Bronchial epithelial cell (primary cell): ENCODE measurements at places on chromosomes 3 and 15. TPM values are rescaled to one million over a fixed set of nuclear protein-coding genes. Genes with fewer than 3 reads are reported as not detected.
A peak's percentile ranks its signal among the peaks of the same experiment; 100 is the strongest.

GRCh38 chr3:127853681-127854080 lies 31.4 kb upstream of the MGLL start:
- no peak for DNase-seq

- peak; percentile 12 for DNase-seq
These were observed 217.8 kb upstream of the EOMES start for GRCh38 chr3:27939940-27940339.

GRCh38 chr3:177606891-177607290 lies 409.6 kb upstream of the TBL1XR1 start:
- peak; percentile 87 for DNase-seq

- DNase-seq = peak; percentile 62
These were observed 14.7 kb upstream of the HDC start for GRCh38 chr15:50280271-50280670.

DNA sequence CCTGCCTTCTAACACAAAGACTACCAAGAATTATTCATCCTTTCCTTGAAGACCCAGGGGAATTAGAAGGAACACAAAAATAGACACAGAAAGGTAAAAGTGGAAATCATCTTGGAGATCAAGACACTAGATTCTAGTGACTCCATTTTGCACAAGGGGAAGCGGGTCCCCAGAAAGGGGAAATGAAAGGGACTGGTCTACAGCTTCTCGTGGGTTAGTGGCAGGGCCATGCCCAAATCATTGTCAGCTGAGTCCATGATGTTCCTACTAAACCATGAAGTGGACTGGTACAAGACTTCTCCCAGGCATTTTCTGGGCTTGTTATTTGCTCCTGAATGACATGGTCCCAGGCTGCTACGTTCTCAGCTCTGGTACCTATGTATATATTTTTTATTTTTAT lies 230.7 kb upstream of the TPRG1 start:
- DNase-seq = no peak

DNA sequence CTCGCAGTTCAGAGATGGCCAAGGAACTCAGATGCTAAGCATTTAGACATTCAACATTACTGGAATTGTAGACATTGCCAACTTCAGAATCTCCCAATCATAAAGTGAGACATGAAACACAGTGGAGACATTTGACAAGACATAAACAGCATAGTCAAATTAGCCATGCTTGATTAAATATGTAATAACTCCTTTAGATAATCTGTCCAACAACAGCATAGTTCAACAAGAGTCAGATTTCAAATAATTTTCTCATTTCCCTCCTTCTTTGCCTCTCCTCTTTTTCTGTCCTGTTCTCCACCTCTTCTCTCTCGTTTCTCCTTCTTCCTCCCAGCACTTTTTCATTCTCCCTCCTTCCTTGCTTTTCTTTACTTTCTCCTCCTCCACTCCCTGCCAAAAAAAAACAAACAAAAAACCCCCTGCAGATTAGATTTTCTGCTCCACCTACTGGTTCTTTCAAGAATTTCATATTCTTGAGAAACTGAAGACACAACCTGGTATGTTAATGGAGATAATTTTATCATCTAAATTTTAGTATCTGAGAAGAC lies 20.2 kb downstream of the CPOX start:
- DNase-seq = peak; percentile 47

DNA sequence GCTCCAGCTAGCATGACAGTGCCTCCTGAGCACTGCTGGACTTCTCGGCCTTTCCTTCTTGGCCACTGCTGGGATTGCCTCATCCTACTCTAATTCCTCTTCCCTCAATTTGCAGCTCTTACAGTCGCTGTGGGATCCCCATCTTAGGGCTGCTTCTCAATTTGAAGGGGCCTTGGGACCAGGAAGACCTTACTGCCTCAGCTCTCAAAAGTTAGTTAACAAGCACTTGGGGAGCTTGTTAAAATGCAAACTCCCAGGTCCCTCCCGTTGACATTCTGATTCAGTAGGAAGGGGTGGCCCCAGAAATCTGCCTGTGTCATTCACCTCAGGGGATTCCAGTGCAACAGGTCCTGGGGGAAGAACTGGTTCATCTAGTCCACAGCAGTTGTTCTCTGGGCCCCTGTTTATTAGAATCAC lies 14.8 kb downstream of the BDH1 start:
- peak; percentile 81 for DNase-seq

GRCh38 chr15:70258369-70259027 lies 160.8 kb upstream of the TLE3 start:
- no peak for DNase-seq

GRCh38 chr3:43957553-43957952 lies 266.8 kb downstream of the ABHD5 start:
- DNase-seq = no peak

DNA sequence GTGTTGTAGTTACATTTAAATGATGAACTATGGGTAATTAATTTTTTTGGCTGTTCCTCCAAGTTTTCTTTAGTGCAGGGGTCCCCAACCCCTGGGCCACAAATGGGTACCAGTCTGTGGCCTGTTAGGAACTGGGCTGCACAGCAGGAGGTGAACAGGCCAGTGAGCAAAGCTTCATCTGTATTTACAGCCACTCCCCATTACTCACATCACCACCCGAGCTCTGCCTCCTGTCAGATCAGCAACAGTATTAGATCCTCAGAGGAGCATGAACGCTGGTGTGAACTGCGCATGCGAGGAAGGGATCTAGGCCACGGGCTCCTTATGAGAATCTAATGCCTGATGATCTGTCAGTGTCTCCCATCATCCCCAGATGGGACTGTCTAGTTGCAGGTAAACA lies 75.9 kb upstream of the RPL35A start:
- no peak for DNase-seq

- DNase-seq = no peak
These were observed 226.6 kb downstream of the GREM1 start for GRCh38 chr15:32944431-32944830.

- DNase-seq = no peak
These were observed 1.6 kb upstream of the TMEM42 start for GRCh38 chr3:44860117-44860516.

GRCh38 chr3:105505170-105505569 lies 138.5 kb downstream of the ALCAM start:
- DNase-seq = no peak

DNA sequence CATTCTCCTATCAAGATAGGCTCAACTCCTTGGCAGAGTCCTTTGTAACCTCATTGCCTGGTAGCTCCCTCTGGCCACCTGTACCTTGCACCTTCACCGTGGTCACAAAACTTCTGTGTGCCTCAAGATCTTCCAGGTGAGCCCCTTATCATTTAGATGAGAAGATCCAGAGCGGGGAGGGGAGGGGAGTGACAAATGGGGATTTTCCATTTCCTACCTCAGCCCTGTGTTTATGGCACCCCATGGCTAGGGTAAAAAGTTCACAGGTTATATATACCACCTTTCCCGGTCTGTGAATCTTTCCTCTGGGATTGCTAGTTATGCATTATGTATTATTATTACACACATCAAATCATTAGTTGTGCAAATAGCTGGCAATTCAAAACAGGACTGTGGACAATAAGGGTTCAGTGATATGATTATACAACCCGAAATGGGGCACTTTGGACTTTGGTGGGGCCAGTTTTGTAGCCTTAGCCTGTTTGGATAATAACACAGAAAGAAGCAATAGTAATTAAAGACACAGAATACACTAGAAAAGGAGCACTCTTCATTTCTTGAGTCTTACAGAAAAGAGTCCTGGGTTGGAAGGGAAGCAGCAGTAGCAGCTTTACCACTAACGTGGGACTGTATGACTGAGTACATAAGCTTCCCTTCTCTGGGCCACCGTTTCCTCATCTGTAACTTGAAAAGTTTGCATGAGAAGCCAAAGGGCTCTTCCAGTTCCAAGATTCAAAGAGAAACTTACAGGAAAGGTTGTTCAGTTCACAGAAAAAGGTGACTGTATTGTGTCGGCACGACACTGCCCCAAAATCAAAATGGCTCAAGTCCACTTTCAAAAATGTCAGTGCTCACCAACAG lies 7.1 kb downstream of the TLE3 start:
- DNase-seq = no peak

GRCh38 chr3:191387441-191388077 lies 57.2 kb upstream of the UTS2B start:
- no peak for DNase-seq

DNA sequence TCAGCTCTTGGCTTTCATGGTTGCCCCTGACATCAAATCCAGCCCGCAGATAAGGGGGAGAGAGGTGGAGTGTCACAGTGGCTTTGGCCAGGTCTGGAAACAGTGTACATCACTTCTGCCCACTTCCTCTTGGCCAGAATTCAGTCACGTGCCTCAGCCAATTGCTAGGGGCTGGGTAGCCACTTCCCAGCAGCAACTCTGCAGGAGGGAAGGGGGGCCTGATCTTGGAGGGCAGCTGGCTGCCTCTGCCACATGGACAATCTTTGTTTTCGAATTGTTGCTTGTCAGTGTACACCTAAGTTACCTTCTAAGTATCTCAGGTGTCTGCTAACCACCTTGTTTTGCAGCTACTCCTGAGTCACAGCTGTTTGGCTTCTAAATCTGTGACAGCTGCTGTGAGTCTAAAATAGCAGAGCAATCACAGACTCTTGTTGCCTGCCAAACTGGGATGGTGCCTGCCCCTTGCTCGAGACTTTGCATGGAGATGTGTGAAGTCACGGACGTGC lies 41.0 kb upstream of the LIMD1 start:
- peak; percentile 68 for DNase-seq

- no peak for DNase-seq
These were observed 6.4 kb upstream of the NR1D2 start for GRCh38 chr3:23938688-23939087.

- DNase-seq = no peak
These were observed 36.9 kb downstream of the AKAP13 start for GRCh38 chr15:85417276-85417675.

- DNase-seq = no peak
These were observed 1.2 kb upstream of the MLF1 start for GRCh38 chr3:158569794-158570193.

DNA sequence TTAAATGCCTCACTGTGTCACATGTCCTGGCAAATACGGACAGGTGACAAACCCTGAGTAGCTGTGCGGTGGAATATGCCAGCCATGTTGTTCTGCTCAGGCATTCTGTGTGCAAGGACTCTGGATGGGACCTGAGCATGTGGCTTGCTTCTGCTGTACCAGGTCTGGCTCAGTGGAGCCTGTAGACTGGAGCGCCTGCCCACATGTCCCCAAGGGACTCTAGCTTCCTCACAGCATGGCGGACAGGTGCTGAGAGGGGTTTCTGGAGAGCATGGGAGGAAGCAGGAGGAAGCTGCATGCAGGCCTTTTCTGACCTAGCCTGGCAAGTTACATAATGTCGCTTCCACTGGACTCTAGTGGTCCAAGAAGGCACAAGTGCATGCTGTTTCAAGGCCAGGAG lies 96.3 kb downstream of the PLXNA1 start:
- no peak for DNase-seq

GRCh38 chr3:162769564-162769963 lies 1273.0 kb downstream of the OTOL1 start:
- peak; percentile 0 for DNase-seq

DNA sequence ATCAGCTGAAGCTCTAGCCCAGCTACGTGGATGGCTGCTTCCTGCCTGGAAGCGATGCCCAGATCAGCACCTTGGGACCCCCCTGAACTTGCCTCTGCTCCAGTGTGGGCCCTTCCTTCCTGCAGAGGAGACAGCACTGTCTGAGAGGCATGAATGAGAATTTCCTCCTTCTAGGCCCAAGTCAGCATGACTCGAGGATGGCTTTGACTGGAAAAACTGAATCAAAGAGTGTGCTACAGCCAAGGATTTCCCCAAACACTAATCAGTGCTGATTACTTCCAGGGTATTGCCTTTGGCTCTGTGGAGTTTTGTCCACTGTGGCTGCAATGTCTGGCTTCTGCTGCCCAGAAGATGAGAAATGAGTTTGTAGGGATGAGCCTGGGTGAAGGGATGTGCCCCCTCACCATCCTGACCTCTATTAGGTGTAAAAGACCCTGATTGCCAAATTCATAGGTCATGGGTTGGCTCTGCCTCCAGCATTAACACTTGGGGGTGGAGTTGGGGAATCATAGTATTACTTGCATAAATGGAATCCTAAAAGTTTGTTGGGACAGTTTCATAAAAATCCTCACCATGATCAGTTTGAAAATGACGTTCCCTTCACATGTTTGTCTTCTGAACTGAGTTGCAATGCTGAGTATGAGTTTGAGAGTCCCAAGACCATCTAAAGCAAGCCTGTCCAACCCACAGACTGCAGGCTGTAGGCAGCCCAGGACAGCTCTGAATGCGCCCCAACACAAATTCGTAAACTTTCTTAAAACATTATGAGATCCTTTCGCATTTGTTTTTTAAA lies 36.7 kb downstream of the FLNB start:
- DNase-seq = no peak

DNA sequence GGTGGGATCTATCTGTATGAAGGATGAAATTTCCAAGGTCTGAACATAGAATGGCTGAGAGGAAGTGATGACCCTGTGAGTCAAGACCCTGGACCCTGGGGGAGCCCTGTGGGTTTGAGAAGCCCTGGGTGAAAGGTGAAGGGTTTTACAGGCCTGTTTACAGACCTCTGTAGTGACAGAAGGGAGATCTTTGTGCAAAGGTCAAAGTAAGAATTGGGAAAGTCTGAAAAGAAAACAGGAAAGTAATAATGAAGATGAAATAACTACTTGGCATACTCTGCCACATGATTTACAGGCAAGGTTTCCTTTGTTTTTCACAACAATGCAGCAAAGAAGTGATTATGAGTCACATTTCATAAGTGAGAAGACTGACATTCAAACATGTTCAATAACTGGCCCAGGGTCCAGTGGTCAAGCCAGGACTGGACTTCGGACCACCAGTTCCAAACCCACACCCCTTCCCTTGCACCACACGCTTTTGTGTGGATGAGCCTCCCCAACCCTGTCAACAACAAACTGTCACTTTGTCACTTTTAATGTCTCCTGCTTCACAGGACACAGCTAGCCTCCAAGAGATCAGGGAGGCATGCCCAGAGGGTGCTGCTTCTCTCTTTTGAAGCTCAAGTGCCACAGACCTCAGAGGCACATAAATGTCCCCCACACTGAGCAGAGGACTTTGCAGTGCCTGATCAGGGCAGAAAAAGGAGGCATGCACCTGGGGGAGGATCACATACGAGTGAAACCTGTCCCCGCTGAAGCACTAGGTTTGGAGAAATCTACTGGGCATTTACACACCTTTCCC lies 21.5 kb downstream of the CD86 start:
- DNase-seq = no peak

DNA sequence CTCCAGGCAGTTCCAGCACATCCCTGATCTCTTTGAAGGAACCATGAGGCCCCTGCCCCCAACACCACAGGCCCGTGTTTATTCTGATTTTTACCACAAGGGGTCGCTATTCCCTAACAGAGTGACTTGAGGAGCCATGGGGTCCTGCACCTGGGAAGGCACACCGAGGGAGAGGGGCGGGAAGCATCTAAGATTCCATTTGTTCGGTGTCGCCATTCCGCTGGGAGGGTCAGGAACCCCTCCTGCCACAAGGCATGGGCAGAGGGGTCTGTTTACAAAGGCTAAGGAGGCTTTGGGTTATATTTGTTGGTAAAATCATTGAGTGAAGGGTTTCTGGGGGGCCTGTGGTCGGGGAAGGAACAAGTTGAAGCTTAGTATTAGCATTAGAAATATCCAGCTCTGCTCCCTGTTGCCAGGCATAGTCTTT lies 77.1 kb downstream of the WDR76 start:
- DNase-seq = peak; percentile 42

Gene P2RY1
- 13.7 and 24.5 TPM in 2 replicates for total RNA-seq

Gene NR1I2
- not detected in 2 replicates for total RNA-seq

Gene GOLGA8T
- total RNA-seq = 0.13 TPM in 1 of 2 replicates, not detected in the other

Gene LOXL1
- 5.3 and 7.2 TPM in 2 replicates for total RNA-seq

Gene ARRDC4
- 3.9 and 80.6 TPM in 2 replicates for total RNA-seq

Gene NEO1
- 10.5 and 13.4 TPM in 2 replicates for total RNA-seq

Gene ITIH1
- total RNA-seq = not detected in 2 replicates

Gene MIX23
- 24.0 and 25.3 TPM in 2 replicates for total RNA-seq

Gene HYKK
- 1.2 and 1.3 TPM in 2 replicates for total RNA-seq

Gene PLA1A
- not detected in 2 replicates for total RNA-seq

Gene GOLGA8S
- under 0.01 TPM in 1 of 2 replicates, not detected in the other for total RNA-seq
